T-helper 2 cell treated with Interferon-gamma antibody and Interleukin-4, amounts not matched to agents 100 ng/mL and 5 ng/mL, for 36 hours (primary cell): ENCODE measurements at places on chromosomes 16 and 17. TPM values are rescaled to one million over a fixed set of nuclear protein-coding genes. Genes with fewer than 3 reads are reported as not detected.

The NPIPB6 gene
- total RNA-seq = 2.0 and 2.1 TPM in 2 replicates

The SEZ6L2 gene
- total RNA-seq = not detected in 2 replicates

The TMEM92 gene
- total RNA-seq = 0.30 and 0.59 TPM in 2 replicates

The TMEM235 gene
- not detected in 2 replicates for total RNA-seq

The OR4D1 gene
- total RNA-seq = 0.27 and 0.34 TPM in 2 replicates

The TBC1D3H gene
- not detected in 2 replicates for total RNA-seq

The ZNF385C gene
- total RNA-seq = not detected in 2 replicates

The NOD2 gene
- 5.1 and 5.7 TPM in 2 replicates for total RNA-seq

The CRYBA1 gene
- not detected in 2 replicates for total RNA-seq

The SPN gene
- total RNA-seq = 431 and 444 TPM in 2 replicates

The HID1 gene
- 0.34 and 0.59 TPM in 2 replicates for total RNA-seq

The CES1 gene
- 0.48 TPM in 1 of 2 replicates, not detected in the other for total RNA-seq

The CTRB1 gene
- not detected in 2 replicates for total RNA-seq
